Activated T-cell treated with anti-CD3 and anti-CD28 coated beads for 24 hours (primary cell): ENCODE measurements at places on chromosomes 16 and 17.

- DNase-seq: no peak
Measured at GRCh38 chr17:82355770-82356427, 3.1 kb upstream of the TEX19 start.

DNA sequence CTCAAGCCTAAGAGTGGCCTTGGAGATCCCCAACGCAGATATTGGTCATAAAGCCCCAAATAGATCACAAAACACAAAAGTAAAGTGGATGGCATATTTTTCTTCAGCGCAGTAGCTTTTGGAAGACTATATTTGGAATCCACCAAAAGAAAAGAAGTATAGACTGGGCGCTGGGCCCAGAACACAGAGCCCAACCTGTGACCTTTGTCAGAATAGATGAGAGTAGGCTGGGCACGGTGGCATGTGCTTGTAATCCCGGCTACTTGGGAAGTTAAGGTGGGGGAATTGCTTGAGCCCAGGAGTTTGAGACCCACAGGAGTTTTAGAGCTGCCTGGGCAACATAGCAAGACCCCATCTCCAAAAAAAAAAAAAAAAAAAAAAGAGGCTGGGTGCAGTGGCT is 14.6 kb downstream of the SCIMP start:
- no peak for DNase-seq

DNA sequence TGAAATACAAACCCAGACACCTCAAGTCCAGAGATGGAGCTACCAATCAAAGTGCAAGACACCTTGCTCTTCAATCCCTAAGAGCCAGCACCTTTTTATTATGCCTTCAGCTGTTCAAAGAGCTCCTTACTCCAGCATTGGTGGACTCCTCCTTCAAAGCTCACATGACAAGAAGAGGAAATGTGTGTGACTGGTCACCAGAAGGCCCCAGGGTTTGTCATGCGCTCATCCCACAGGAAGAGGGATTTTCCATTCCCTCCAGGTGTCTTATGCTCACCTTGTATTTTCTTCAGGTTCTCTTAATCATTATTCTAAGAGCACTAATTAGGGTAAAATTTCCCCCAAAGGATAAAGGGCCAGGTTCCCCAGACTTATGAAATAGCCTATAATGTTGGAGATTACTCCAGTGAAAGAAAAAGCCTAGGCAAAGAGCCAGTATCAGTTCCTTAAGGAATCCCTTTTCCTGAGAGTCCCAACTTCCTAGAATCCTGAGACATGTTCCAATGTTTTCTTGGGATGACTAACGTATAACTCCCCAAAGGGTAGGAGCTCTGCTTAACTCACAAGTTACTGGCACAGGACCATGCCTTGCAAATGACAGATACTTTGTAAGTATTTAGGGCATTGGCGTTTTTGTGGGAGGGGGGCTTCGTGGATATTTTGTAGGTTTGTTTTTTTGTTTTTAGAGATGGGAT is 56.9 kb upstream of the SOX9 start:
- DNase-seq: no peak

DNA sequence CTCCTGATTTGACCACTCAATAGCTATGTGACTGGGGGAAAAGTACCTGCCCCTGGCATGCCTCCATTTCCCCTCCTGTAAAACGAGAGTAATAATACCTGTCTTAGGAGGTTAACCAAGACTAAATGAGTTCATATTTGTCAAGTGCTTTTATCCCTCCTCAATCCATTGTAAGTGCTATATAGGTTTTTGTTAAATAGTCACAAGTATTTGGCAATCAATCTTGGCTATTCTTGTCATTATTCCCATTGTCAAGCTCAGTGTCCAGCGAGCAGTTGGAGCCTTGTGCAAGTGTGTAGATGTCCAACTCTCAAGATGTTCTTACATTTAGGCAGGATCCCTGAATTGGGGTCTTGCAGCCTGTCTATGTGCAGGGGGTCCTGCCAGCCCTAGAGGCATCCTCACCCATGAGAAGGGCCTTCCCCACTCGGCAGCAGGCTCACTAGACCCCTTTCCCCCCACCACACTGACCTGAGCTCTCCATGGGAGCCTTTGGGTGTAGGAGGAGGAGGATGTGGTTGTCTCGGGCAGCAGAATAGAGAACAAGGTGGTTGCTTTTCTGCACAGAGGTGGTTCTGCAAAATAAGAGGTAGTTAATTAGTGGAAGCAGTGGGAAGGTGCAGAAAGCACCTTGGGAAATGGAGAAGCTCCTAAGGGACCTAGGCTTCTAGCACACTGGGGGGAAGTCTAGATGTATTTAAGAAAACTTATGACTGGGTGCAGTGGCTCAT is 18.0 kb downstream of the PIK3R6 start:
- DNase-seq: no peak

GRCh38 chr16:78458588-78458987 is 359.1 kb downstream of the WWOX start:
- DNase-seq: no peak

DNA sequence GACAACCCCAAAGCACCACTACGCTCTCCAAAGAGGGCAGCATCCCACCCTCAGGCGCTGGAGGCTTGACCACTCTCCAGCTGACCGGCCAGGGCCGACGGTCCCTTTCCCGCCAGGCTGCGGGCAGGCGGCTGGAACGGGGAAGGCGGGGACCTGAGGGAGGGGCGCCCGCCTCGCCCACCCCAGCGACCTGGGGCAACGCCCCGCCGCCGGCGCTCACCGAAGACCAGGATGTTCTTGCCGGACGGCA is 431 bp downstream of the DYNC1LI2 start:
- DNase-seq: no peak

GRCh38 chr16:73956587-73957494 is 339.8 kb upstream of the PSMD7 start:
- peak; percentile 4 for DNase-seq

- DNase-seq: no peak
Measured at GRCh38 chr16:3829631-3830536, 50.6 kb downstream of the CREBBP start.

DNA sequence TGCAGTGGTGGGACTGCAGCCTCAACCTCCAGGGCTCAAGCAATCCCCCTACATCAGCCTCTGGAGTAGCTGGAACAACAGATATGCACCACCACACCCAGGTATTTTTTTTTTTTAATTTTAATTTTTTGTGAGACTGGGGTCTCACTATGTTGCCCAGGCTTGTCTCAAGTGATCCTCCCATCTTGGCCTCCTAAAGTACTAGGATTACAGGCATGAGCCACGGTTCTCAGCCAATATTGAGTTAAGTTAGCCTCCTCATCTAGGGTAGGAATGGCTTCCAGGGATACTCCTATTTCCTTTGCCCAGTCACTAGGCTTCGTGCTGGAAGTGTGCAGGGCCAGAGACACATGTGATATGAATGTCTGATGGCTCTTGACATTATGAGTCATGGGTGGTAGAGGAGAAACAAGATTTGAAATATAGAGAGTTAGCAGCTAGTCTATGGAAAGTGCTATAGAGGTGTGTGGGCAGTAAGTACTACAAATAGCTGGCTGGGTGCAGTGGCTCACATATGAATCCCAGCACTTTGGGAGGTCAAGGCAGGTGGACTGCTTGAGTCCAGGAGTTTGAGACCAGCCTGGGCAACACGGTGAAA is 8.0 kb upstream of the HES7 start:
- no peak for DNase-seq

- no peak for DNase-seq
Measured at GRCh38 chr17:36131421-36131820, 27.8 kb downstream of the CCL4 start.

DNA sequence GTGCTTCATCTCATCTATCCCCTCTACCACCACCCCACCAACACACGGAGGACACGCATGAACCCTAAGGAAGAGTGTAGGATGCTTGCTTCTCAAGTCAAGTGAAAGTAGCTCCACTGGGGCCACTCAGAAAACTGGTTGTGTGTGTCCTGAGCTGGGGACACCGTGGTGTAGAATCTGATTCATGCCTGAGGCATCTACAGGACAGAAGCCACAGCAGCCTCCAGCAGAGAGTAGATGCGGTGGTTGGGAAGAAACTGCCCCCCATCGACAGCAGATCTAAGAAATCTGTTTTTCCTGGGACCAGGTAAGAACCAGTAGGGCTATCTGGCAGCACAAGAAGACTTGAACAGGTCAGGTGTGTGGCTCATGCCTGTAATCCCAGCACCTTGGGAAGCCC is 51.9 kb upstream of the HLF start:
- no peak for DNase-seq

GRCh38 chr16:87598431-87598830 is 3.9 kb upstream of the JPH3 start:
- DNase-seq: no peak

GRCh38 chr16:68232335-68232734 is 3.6 kb downstream of the ESRP2 start:
- no peak for DNase-seq
